GM04503 (cell line): ENCODE measurements at places on chromosomes 6 and 20.
A peak's percentile ranks its signal among the peaks of the same experiment; 100 is the strongest.

- no peak for DNase-seq
Measured at GRCh38 chr6:167968091-167968490, 29.4 kb upstream of the KIF25 start.

DNA sequence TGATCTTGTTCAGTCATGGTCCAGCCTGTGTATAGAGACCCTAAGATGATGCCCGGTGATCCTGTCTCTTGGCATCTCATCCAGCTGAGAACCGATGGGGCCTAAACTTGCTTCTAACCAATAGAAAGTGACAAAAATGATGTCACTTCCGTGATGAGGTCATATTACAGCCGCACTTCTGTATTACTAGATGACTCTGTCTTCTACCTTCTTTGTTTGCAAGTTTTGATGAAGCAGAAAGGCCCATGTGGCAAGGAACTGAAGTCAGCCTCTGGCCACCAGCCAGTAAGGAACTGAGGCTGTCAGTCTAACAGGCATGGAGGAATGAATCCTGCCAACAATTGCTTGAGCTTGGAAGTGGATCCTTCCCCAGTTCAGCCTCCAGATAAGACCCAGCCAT is 32.8 kb upstream of the HLA-C start:
- no peak for DNase-seq

DNA sequence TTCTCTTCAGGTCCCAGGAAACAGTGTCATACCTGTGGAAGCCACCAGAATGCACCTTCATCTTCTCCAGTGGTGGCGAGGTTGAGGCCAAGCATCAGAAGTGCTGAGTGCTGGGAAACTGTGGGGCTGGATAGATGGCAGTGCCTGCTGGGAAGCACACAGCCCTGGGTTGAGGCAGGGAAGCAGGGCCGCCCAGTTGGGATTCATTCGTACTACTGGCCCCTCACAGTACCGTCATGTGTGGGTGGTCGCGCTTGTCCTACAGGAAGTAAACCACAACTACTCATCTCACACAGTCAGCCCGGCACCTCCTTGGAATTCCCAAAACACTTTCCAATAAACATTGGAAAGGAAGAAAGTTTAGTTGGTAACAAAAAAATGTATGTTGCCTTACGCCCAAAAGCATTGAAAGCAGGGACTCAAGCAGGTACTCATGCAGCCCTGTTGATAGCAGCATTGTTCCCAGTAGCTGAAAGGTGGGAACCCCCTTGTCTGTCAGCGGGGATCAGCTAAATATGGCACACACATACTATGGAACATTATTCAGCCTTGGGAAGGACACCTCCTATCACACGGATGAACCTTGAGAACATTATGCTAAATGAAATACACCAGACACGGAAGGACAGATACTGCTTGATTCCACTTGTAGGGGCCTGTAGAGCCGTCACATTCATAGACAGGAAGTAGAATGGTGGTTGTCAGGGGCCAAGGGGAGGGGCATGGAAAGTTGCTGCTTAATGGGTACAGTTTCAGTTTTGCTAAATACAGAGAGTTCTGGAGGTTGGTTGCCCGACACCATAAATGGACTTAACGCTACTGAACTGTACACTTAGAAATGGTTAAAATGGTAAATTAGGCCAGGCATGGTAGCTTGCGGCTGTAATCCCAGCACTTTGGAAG is 162.7 kb downstream of the MTHFD1L start:
- DNase-seq = no peak

DNA sequence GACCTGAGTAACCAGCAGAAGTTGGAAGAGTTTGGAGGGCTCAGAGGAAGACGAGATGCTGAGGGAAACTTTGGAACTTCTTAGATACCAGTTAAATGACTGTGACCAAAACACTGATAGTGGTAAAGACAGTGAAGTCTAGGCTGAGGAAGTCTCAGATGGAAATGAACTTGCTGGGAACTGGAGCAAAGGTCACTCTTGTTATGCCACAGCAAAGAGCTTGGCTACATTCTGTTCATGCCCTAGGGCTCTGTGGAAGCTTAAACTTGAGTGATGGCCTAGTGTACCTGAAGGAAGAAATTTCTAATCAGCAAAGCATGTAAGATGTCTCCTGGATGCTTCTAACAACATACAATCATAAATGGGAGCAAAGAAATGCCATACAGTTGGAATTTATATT is 24.7 kb downstream of the WDR27 start:
- DNase-seq = peak; percentile 20

DNA sequence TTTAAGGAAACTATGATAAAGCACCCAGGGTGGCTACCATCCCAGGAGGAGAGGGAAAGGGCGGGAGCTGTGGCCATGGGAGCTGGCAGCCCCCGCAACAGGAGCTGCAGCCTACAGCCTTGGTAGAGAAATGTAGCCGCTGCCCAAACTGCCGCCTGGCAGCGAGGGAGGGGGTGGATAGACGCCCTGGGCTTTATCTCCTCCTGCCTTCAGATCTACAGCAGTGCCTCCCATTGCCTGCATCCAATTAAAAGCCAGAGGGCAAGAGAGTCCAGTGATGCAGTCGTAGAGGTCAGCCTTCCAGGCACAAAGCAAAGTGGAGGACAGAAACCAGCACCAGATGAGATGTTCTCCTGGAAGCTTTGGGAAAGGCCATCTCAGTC is 35.0 kb upstream of the ZFAND3 start:
- DNase-seq = no peak

DNA sequence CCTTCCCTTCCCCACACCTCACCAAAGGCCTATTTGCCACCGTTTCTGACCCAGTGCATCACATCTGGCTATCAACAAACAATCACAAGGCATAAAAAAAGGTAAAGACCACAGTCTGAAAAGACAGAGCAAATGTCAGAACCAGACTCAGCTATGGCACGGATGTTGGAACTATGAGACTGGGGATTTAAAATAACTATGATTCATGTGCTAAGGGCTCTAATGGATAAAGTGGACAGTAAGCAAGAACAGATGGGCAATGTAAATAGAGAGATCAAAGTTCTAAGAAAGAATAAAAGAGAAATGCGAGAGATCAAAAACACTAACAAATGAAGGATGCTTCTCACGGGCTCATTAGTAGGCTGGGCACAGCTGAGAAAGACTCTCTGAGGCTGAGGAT is 99.5 kb downstream of the LAMP5 start:
- DNase-seq = no peak

DNA sequence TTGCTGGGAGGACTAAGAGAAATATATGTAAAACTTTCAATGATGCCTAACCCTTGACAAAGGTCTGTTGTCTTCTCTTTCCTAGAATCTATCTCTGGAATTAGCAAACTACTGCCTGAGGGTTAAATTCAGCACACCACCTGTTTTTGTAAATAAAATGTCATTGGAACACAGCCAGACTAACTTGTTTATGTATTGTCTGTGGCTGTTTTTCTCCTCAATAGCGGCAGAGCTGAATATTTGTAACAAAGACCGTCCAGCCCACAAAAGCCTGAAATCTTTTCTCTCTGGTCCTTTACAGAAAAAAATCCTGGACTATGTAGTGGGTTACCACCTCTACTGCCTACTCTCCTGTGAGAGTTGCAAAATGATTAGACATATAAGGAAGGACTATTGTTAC is 33.3 kb upstream of the SYNDIG1 start:
- DNase-seq = no peak

GRCh38 chr6:158143700-158144099 is 24.4 kb downstream of the SERAC1 start:
- DNase-seq = no peak

DNA sequence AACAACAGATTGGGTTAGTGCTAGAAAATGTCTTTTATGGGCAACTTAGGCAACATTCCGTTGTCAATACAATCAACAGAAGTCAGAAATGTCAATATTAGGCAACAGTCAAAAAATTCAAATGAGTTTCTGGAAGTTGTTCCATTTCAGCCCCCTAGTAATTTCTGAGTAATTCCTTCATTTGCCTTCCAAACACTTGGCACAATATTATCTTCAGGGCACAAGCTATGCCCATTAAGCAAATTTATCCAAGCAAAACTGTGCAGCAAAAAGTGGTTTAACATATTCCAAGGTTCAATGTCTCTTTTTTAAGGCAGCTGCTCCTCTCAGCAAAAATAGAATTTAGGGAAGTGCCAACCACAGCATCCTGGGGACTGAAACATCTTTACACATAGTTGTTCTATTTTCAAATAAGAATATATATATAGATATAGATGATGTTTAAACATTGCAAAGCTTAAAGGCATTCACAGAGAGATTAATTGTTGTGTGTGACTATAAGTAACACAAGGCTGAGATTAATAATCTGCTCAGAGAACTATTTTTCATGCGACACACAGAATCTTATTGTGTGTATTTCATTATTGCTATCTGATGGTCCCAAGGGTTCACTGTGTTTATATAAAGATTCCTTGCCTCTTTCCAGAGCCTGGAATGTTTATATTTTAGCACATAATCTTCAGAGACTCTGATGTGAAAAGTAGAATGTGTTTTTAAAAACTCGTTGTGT is 75.2 kb upstream of the ADTRP start:
- no peak for DNase-seq

DNA sequence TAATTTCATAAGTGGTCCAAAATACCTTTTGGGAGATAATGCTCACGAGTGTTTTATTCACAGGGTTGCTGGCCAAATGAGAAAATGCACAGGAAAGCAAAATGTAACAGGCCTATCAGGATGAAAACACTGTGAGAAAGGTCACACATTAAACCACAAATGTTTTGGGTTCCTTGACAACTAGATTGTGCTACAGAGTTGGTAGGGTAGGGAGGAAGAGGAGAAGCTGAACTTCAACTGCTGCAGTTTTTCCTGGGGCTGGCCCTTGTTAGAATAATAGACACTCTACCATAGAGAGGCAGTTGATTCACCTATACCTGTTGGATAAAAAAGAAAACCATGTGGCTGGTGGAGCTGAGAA is 28.1 kb upstream of the PAQR8 start:
- no peak for DNase-seq

- no peak for DNase-seq
Measured at GRCh38 chr20:8036771-8037170, 17.2 kb upstream of the TMX4 start.

DNA sequence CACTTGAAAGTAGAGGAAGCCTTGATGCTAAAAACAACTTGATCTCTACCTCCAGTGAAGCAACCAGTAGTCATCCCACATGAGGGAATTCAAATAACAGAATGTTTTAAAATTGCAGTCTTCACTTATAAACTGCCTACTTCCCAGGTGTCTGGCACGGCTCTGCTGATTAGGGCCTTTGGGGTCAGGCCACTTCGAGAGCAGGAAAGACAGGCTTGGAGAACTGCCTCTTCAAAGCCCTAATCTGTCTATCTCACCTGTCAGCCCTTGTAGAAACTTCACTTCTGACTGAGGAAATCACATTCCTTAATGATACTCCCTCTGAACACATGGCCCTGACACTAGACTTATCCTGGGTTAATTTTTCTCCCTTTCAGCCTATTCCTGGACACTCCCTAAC is 458.6 kb downstream of the TENT5A start:
- no peak for DNase-seq

- no peak for DNase-seq
Measured at GRCh38 chr20:58837717-58838116, 13.0 kb downstream of the GNAS-AS1 start.

DNA sequence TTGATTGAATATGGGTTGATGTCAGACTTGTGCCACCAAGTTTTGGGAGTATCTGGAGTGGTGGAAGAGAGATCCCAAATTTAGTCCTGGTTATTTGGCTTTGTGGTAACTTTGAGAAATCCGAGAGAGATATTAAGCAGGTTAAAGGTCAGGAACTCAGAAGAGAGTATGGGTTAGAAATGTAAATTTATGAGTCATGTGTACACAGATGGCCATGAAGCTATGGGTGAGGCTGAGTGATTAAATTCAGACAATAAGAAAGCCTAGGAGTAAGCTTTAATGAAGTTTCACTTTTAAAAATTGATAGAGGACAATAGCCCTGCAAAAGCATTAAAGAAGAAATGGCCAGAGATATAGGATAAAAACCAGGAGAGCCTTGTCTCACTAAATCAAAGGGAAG is 14.3 kb downstream of the RIMS1 start:
- DNase-seq = no peak

DNA sequence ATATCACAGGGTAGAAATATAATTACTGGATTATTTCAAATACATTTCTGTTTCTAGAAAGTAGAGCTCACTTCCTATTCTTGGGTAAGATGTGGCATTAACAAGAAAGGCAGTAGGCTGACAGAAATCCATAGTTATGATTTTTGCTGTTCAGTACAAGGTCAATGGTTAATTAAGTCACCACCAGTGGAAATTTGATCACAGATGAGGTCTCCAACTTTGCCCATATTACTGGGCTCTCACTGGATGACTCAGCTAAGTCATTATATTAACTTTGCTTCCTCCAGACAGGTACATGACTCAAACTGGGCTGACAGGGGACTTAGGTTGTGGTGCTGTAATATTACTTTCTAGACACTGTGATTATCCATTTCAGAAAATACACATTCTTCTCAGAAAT is 212.4 kb downstream of the GRIK2 start:
- no peak for DNase-seq

- DNase-seq = no peak
Measured at GRCh38 chr20:10670501-10671220, 3.1 kb downstream of the JAG1 start.

- peak; percentile 68 for DNase-seq
Measured at GRCh38 chr6:142378138-142378875, 76.5 kb downstream of the ADGRG6 start.

DNA sequence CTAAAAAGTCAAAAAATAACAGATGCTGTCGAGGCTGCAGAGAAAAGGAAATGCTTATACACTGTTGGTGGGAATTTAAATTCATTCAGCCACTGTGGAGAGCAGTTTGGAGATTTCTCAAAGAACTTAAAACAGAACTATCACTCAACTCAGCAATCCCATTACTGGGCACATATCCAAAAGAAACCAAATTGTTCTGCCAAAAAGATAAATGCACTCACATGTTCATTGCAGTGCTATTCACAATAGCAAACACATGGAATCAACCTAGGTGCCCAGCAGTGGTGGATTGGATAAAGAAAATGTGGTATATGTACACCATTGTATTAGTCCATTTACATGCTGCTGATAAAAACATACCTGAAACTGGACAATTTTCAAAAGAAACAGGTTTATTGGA is 116.0 kb upstream of the VGLL2 start:
- DNase-seq = no peak

GRCh38 chr6:116779573-116780164 is 14.2 kb upstream of the FAM162B start:
- no peak for DNase-seq

GRCh38 chr6:143110996-143111395 is 50.3 kb downstream of the AIG1 start:
- DNase-seq = no peak

DNA sequence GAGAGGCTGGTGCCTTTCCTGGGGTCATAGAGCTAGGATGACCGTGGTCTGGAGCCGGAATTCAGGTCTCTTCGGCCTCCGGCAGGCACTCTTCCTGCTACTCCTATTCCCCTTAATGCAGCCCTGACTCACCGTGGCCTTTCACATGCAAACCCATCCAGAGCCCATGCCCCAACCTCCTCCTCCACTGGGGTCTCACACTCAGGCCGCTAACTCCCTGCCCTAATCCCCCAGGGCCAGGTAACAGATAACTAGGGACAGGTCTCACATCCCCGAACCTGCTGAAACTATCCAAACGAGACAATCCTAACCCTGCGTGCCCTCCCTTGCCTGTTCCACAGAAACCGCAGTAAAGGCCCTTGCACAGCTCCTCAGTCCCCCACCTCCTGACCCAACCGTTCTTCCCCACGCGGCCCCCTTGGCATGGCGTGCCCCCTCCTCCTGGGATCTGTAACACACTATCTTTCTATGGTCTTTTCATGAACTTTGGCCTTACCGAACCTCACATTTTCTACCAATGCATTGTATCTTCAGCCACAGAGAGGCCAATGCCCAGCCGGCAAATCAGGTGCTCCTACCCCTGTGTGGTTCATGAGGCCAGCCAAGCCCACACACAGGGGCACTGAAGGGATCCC is 245.4 kb upstream of the EXOC2 start:
- no peak for DNase-seq
